BE2C (cell line): ENCODE measurements at places on chromosomes 7 and 10.

GRCh38 chr7:114943953-114944744, 22.3 kb downstream of the MDFIC start:
- DNase-seq = no peak

- no peak for DNase-seq
These were observed 122.5 kb upstream of the NOBOX start for GRCh38 chr7:144525956-144526355.

- no peak for DNase-seq
These were observed 24.5 kb upstream of the GTF2IRD1 start for GRCh38 chr7:74429153-74429747.

GRCh38 chr7:155568842-155569494, 22.6 kb upstream of the CNPY1 start:
- DNase-seq = no peak

- no peak for DNase-seq
These were observed 135.0 kb downstream of the MBL2 start for GRCh38 chr10:52637592-52637991.

GRCh38 chr10:27949528-27950241, 49.2 kb downstream of the ODAD2 start:
- DNase-seq = no peak

DNA sequence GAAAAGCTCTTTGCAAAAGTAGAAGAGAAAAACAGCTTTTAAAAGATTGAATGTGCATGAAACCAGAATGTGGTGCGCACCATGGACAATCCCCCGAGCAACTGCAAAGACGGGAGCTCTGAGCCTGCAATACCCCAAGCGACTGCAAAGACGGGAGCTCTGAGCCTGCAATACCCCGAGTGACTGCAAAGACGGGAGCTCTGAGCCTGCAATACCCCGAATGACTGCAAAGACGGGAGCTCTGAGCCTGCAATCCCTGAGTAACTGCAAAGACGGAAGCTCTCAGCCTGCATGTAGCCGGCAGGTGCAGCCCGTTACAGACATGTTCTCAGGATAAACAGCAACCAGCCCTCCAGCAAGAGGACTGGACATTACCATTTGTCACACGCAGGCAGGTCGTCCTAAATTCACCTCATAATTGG, 6.2 kb downstream of the ZNF775 start:
- no peak for DNase-seq

DNA sequence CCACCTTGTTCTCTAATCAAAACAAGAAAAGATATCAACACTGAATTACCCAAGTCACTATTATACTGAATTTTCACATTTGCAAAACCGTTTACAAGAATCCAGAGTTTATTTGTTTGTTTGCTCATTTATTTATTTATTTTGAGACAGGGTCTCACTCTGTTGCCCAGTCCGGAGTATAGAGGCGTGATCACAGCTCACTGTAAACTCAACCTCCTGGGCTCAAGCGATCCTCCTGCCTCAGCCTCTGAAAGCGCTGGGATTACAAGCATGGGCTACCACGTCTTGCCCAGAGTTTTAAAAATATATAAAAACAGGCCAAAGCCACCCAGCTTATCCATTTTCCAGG, 8.5 kb downstream of the CREB3L2 start:
- DNase-seq = no peak

DNA sequence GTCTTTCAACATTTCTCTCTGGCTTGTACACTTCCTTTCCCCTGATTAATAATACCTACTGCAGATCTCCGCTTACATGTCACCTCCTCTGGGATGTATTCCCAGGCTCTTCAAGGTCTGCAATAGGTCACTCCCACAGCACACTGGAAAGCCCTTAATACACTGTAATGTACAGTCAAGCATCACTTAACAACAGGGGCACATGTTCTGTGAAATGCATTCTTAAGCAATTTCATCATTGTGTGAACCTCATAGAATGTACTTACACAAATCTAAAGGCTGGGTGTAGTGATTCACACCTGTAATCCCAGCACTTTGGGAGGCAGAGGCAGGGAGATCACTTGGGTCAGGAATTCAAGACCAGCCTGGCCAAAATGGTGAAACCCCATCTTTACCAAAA, 1.9 kb downstream of the COX15 start:
- DNase-seq = no peak

DNA sequence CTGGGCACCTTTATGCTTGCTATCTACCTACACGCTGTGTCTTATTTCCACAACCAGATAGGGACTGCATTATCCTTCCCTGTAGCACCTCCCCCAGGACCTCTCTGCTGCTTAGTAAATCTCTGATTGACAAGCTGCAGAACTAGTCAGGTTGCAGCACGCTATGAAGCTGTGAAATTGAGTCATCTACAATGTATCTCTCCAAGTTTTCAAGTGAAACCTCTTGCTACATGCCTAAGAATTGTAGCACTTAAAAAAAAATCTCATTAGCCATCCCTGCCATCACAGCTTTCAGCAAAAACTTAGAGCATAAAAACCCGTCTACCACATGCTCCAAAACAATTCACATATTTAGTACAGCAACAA, 69.7 kb upstream of the FGFR2 start:
- DNase-seq = no peak

DNA sequence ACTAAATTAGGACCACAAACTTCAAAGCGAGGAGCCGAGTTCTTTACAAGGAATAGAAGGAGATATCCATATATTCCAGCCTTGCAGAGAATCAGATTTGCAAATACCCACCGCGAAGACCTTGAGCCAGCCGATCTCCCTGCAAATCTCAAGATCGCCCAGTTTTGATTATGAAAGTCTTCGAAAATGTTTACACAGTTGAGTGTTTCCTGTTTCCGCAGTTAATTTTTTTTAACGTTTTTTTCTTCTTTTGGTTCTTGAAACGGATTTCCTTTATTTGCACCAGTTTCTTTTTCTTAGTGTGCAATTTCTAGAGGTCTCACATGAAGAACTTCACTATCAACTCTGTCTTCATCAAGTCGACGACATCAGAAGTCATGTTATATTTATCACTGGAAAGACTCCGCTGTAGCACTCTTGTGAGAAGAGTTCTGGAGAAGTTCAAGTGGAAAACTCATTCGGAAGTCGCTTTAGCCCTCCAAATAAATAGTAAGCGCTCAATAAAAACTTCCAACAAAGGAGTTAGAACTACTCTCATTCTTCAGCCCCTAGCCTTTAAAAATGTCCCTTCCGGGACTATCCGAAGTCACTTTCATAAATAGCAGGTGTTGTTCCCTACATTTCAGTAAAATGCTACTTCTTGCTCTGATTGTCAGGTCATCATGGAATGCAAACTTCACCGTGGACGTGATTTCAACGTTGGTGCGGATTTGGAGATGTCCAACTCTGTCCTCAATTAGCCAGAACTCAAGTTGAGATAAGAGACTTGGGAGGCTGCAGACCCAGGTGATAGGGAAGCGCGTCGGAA, 11.9 kb upstream of the SPAG6 start:
- no peak for DNase-seq

GRCh38 chr7:138978541-138979184, 2.5 kb downstream of the KIAA1549 start:
- no peak for DNase-seq

- DNase-seq = no peak
These were observed 56.0 kb downstream of the PTPRN2 start for GRCh38 chr7:158531661-158532060.

- DNase-seq = no peak
These were observed 245.0 kb downstream of the PRPF18 start for GRCh38 chr10:13831711-13832141.

GRCh38 chr10:11144626-11145494, 127.2 kb downstream of the CELF2 start:
- DNase-seq = no peak

GRCh38 chr7:5477723-5478531, 54.3 kb upstream of the TNRC18 start:
- DNase-seq = peak; percentile 79

GRCh38 chr10:62270020-62270419, 1.4 kb upstream of the RTKN2 start:
- no peak for DNase-seq

GRCh38 chr7:92095380-92095779, 38.9 kb downstream of the CYP51A1 start:
- DNase-seq = no peak

- no peak for DNase-seq
These were observed 18.4 kb upstream of the REEP3 start for GRCh38 chr10:63502832-63503231.

GRCh38 chr7:55440040-55440690, 75.0 kb downstream of the LANCL2 start:
- DNase-seq = no peak

DNA sequence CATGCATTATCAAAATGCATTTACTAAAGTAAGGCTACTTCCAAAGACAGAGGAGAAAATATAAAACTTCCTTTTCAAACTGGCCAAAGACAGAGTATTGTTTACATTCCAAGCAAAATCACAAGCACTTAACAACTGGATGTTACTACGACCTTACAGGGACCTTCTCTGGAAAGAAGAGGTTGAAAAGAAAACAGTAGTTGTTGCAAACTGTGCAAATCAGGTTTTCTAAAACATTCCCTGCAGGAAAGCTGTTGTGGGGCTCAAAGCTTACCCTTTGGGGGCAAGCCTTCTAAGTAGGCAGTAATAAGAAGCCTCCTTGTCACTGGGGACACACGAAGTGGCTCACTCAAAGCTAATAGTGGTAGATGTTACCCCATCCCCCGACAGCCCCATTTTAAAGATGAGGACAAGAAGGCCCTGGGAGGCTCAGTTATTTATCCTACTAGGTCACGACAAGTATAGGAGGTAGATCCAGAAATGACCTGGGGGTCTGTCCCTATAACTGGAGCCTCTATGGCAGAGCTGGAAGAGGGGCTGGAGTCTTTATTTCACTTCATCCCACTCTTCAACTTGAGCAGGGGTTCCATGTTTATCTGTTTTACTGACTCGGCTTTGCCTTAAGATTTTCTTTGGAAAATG, 46.6 kb downstream of the ATXN7L1 start:
- DNase-seq = no peak

GRCh38 chr10:133309720-133310398, 1.1 kb downstream of the ZNF511 start:
- no peak for DNase-seq

GRCh38 chr10:81019029-81019890, 481.6 kb downstream of the SH2D4B start:
- DNase-seq = peak; percentile 28

DNA sequence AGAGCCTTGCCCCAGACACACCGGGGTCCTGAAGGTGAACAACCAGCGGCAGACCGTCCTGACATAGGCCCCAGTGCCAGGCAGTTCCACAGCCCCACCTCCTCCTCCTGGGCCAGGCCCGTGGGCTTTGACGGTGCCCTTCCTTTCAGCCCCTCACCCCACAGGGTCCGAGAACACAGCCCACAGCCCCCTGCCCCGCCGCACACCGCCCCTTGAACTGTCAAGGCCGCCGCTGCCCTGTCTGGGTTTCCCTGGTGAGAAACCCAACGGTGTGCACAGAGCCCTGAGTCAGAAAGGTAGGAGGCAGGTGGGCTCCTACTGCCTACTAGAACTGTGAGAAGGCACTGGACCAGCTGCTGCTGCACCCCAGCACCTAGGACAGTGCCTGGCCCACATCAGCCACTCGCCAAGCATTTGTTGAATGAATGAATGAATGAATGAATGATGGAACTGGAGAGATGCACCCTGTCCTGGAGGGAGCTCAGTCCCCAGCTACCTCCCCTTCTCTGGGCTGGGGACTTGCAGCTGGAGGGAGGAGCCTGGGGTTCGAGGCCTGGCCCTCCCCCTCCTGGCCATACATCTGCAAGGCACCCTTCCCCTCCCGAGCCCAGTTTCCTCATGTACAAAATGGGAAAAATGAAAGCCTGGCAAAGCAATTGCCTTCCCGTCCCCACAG, 117.9 kb downstream of the SLIT1 start:
- DNase-seq = no peak

DNA sequence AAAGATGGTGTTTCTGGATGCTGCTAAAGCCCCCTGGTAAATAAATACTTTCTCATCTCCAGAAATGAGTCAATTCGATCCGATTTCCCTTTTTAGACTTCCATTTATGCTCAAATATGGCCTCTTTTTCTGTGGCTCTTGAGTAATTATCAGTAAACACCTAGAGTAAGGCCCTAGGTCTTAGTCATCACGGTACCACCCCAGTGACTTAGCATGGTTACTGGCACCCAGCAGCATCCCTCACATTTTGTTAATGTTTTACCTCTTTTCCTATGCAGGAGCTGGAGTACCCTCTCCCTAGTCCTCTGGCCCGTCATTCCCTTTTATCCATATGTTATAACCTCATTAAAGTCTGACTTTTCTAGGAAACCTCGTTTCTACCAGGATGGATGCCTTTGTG, 19.5 kb downstream of the CHN2 start:
- DNase-seq = no peak

DNA sequence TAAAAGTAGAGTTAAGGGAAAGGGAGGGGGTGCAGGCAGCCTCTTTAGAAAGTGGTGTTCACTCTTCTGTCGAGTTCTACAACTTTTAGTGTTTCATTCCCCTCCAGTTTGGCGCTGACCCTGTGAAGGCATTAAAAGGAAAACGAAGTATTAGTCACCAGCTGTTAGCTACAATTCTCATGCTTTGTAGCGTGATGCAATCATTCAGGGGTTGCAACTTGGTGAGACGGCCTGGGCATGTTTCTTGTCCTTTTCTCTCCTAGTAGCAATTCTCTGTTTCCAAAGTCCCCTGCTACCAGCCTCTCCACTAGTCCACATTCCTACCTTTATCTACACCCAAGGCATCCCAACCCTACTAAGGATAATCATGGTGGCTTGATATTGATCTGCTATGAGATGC, 33.7 kb upstream of the DGKI start:
- no peak for DNase-seq

DNA sequence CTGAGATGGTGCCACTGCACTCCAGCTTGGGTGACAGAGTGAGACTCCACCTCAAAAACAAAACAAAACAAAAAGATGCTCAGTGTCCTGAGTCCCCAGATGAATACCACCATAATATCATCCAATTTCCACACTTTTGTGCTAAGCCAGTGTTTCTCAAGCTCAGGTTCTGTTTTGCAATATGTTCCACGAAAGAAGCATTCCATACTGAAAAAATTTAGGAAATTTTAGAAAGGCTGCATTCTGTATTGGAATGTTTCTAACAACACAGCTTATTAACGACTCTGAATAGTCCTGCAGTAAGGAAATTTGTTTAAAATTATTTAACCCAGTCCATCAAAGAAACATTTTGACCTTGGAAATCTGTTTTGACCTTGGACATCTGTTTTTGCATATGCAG, 142.4 kb downstream of the EPC1 start:
- no peak for DNase-seq

DNA sequence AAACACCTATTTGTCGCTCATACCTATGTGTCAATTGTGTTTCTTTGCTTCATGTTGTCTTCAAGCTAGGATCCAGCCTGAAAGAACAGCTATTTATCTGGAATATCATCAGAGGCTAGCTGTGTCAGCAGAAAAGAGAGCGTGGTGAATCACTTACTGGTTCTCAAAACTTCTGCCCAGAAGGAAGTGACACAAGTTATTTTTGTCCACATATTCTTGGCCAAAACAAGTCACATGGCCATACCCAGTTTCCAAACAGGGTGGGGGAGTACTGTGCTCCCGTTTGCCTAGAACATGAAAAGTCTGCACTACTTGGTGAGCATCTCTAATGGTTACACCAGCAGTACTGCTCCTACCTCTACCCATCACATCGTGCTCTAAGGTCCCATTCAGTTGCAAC, 160.9 kb upstream of the CSTF2T start:
- no peak for DNase-seq
